Neural cell (in vitro differentiated cells): ENCODE measurements at places on chromosomes 11 and 22. TPM values are rescaled to one million over a fixed set of nuclear protein-coding genes. Genes with fewer than 3 reads are reported as not detected.

Gene OR52I1
- polyA plus RNA-seq, result not detected in 2 replicates

Gene ANO5
- polyA plus RNA-seq, result 2.8 and 3.6 TPM in 2 replicates

Gene CCDC89
- polyA plus RNA-seq, result not detected in 2 replicates

Gene SLC36A4
- 28.5 and 34.9 TPM in 2 replicates for polyA plus RNA-seq

Gene MTMR2
- polyA plus RNA-seq, result 24.0 and 30.9 TPM in 2 replicates

Gene SLC22A9
- not detected in 2 replicates for polyA plus RNA-seq

Gene TRIM6
- polyA plus RNA-seq, result not detected in 2 replicates

Gene RASD2
- 0.14 and 0.40 TPM in 2 replicates for polyA plus RNA-seq

Gene KRTAP5-9
- not detected in 2 replicates for polyA plus RNA-seq

Gene HOATZ
- not detected in 2 replicates for polyA plus RNA-seq

Gene OR52K2
- not detected in 2 replicates for polyA plus RNA-seq

Gene BANF1
- 41.6 and 60.0 TPM in 2 replicates for polyA plus RNA-seq

Gene MMP12
- not detected in 2 replicates for polyA plus RNA-seq

Gene NXPE1
- not detected in 2 replicates for polyA plus RNA-seq

Gene KCNK4
- 0.60 and 1.0 TPM in 2 replicates for polyA plus RNA-seq

Gene GLYAT
- not detected in 2 replicates for polyA plus RNA-seq

Gene MTMR3
- polyA plus RNA-seq, result 46.7 and 59.6 TPM in 2 replicates

Gene RAG2
- polyA plus RNA-seq, result not detected in 2 replicates

Gene PLET1
- polyA plus RNA-seq, result not detected in 2 replicates

Gene PTPRJ
- polyA plus RNA-seq, result 8.6 and 9.3 TPM in 2 replicates

Gene DDX10
- 15.9 and 19.3 TPM in 2 replicates for polyA plus RNA-seq

Gene MUC5AC
- polyA plus RNA-seq, result not detected in 2 replicates

Gene LARGE2
- not detected in 2 replicates for polyA plus RNA-seq

Gene NAV2
- polyA plus RNA-seq, result 3.0 and 3.5 TPM in 2 replicates

Gene KCNQ1
- polyA plus RNA-seq, result not detected in 2 replicates

Gene GGTLC3
- not detected in 2 replicates for polyA plus RNA-seq

Gene NUP50
- 33.0 and 38.7 TPM in 2 replicates for polyA plus RNA-seq
